ENCODE measurements at places on chromosomes 2 and 18. TPM values are rescaled to one million over a fixed set of nuclear protein-coding genes. Genes with fewer than 3 reads are reported as not detected.

- DNase-seq: no peak
Observed at GRCh38 chr2:241974096-241974495, 104.6 kb downstream of the RTP5 start.

GRCh38 chr18:23143815-23144261 lies 8.6 kb downstream of the CABLES1 start:
- no peak for DNase-seq

DNA sequence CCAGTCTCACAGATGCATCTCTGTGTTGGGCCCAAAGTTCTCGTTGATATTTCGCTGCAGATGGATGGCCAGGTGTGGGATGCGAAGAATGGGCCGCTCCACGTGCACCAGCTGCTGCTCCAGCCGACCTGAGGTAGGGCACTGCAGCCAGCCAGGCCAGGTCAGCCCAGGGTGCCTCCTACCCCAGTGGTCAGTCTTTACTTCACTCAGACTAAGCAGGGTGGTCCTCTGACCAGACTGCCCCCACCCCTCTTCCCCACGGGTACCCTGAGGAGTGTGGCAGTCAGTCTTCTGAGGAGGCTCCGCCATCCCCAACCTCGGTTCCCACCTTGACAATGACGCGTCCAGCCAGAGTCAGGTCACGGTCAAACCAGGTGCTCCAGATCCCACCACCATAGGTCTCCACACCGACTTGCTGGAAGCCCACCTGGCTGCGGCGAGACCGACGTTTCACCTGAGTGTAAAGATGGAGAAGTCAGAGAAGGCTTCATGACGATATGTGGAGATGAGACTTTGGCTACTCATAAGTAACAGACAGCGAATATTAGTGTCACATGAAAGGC lies 1.7 kb downstream of the DNPEP start:
- DNase-seq: no peak

DNA sequence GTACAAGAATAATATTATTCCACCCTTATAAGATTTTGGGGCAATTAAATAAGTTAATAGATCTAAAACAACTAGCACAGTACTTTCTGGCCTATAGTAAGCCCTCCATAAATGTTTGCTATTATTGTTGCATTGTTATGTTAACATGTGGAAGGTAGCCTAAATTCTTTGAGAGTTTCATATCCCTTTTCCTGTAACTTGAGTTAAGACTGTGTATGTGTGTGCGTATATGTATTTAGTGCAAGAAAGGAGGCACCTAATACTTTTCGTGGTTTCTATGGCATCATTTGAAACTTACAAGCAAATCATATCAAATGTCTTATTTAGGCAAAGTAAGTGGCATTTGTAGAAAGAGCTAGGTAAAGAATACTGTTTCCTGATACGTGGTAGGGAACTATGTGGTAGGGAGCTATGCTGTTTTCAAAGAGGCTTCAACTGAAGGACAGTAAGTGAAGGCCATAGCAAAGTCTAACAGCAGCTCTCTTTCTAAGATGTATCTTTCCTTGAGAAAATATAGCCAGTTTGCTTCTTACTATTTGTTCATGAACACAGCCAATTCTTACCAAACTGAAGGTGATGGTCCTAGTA lies 36.8 kb upstream of the C2orf74 start:
- no peak for DNase-seq

GRCh38 chr2:127455566-127456493 lies 37.6 kb downstream of the PROC start:
- DNase-seq: no peak

- no peak for DNase-seq
Observed at GRCh38 chr2:237616734-237617586, 10.4 kb upstream of the LRRFIP1 start.

DNA sequence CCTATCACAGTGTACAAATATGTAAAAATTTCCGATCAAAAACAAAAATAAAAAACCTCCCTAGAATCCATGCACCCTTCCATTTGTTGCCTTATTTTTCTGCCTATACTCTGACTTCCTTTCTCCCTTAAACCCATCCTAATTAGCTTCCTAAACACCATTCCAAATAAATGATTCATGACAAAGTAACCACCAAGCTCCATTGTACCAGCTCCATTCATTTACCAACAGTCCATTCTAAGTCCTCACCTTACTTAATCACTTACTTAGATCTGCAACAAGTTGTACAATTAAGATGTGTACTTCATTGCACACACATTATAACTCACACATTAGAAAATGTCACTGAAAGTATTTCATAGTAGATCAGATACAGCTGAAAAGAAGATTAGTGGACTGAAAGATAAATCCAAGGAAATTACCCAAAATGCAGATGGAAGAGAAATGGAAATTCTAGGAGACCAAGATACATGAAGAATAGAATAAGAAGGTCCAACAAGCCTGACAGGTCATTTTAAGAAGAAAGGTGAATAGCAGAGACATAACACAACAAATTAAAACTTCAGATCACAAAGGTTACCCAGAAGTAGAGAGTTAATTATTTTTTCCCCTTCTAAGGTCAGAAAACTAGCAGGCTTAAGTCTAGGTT lies 154.6 kb downstream of the DYM start:
- DNase-seq: no peak

DNA sequence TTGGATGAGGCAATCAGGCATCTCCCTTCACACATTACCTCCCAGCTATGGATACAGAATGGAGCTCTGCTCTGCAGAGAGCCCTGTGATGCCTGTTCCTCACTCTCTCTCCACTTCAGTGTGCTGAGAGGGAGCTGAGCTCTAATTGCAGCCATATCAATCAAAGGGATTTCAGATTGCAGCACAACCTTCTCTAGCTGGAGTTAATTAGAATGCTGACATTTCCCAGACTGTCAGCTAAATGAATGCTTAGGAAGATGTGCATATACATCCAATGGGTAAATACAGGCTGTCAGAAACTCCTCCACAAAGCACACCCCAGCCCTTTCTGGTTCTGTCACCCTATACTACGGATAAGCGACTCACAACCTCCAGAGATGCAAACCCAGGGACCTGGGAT lies 402.6 kb downstream of the EIPR1 start:
- no peak for DNase-seq

- no peak for DNase-seq
Observed at GRCh38 chr18:75784390-75784789, 356.9 kb upstream of the SMIM21 start.

DNA sequence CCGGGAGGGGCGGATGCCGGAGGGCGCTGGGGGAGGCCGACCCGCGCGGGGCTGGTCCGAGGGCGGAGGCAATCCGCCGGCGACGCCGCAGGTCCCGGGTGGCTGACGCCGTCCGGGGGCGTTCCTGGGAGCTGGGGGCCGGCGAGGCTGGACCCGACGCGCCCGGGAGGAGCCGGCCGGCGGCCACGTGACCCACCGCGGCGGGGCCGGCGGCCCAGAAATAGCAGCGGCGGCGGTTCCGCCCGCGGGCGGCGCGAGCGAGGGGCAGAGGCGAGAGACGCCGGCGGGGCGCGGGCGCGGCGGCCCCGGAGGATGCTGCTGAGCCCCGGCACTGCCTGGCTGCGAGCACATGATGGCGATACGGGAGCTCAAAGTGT lies at the start of gene RAB31:
Gene RAB31 (plus strand): TSS at position 245 of the 377 bp plus-strand sequence. CDS start 105 bp downstream, at position 350.
- DNase-seq: peak; percentile 77

DNA sequence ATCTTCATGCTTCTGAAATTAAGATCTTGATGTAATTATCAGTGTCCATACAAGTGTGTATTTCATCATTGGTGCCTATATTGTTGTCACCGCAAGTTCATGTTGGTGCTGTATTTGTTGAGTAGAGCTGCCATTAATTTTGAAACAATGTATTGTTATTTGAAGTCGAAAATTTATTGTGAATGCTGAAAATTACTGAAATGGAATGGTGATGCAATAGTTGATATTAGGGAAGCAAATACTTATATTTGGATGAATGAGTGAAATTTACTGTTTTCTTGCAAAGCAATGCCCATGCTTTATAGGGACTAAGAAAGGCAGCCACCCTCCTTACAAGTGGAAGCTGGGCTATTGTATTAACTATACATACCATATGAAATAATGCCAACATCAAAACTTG lies 41.6 kb downstream of the SERPINB8 start:
- DNase-seq: no peak

DNA sequence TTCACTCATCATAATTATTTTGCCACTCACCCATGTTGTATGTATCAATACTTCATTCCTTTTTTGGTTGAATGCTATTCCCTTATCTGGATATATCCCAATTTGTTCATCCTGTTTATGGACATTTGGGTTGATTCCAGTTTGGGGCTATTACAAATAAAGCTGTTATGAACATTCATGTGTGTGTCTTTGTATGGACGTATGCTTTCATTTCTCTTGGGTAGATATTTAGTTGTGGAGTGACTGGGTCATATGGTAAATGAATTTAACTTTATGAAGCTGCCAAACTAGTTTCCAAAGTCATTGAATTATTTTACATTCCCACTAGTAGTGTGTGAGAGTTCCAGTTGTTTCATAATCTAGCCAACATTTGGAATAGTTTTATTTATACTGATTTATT lies 2.7 kb downstream of the FAM228B start:
- no peak for DNase-seq

DNA sequence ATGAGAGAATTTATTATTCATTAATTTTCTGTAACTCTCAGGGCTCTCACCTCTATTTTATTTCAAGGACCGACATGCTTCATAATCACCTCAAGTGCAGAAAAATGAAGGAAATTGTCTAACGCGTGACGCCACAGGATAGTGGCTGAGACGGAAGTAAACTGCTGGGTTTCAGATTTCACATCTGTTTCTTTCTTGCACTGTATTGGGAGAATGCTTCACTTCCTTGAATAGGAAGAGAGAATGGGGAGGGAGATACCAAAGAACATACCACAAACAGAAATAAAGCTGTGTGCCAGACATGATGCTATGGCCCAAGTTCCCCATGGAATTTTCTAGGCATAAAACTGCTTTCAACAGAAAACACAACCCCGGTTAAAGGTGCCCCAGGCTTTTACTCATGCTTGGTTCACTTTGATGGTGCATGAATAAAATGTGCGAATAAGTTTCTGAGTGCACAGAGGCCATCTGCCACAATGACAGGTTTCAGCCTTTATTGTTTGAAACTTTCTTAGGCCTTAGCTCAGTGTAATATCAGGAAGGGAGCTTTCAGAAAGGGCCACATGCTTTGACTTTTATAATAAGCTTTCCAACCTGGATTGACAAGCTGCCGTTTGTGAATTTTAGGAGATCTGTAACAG lies 1116.4 kb downstream of the SOCS6 start:
- no peak for DNase-seq

- DNase-seq: no peak
Observed at GRCh38 chr2:136658201-136658600, 107.1 kb upstream of the THSD7B start.

DNA sequence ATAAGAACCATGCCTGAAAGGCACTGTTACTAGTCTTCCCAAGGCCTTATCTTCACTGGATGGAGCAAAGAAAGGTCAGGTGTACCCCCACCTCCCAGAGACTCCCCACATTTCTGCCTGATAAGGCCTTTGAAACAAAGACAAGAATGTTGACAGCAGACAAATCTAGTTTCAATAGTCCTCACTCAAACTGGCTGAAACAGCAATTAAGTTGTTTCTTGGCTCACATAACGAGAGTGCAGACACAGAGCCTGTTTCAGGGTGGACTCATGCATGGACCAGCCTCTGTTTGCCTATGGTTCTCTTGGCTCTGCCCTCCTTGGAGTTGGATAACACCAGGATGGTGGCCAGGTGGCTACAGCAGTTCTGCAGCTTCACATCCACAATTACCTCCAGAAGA lies 7.5 kb upstream of the CFAP221 start:
- DNase-seq: no peak

GRCh38 chr2:133504566-133505505 lies 63.4 kb downstream of the NCKAP5 start:
- no peak for DNase-seq

- DNase-seq: peak; percentile 95
Observed at GRCh38 chr18:49055754-49056172, 105.0 kb upstream of the SMAD7 start.

DNA sequence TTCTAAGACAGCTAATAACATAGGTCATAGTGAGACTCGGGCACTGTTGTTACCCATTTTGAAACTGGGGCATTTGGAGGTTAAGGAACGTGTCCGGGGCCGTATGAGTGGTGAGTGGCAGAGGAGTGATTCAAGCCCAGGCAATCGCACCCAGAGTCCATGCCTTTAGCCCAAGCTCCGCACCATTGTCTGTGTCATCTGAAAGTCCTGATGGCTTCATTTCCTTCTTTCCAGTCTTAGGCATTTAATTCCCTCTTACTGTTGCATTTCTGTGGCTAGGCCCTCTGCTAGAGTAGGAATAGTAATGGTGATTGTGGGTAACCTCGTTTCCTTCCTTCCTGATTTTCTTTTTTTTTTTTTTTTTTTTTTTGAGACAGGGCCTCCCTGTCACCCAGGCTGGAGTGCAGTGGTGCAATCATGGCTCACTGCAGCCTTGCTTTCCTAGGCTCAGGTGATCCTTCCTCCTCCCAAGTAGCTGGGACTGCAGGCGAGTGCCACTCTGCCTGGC lies 49.8 kb upstream of the ASB1 start:
- no peak for DNase-seq

DNA sequence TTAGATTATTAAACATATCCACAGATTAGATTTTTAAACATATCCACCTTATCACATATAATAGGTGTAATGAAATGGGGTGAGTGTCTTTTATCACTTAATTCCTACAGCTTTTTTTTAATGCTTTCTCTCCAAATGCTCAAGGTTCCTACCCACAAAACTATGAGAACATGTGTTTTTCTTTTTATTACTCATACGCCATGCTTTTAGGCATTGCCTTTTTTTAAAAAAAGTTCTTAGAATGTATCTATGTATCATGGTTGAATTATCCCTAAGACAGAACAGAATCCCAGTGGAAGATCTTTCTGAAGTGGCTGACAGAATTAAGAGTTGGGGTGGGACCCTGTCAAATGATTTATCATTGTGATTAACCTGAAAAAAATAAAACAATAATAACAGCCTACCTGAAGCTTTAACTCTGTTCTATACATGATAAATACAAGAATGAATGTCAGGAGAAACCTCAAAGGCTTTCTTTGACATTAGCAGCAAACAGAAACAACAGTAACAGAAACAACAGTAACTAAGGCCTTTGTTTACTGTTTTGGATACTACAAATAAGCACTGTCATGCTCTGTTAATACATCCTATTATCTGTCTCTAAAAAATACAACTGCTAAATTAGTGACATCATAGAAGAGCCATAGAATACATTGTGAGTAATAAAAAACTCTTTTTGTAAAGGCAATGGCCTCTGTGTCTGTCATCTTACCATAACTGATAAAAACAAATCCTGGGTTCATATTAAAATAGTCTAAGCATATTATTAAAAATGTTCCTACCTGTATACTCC lies 4.1 kb upstream of the ZNF397 start:
- no peak for DNase-seq

GRCh38 chr2:28621172-28622100 lies 125.6 kb downstream of the PLB1 start:
- peak; percentile 94 for DNase-seq

Gene DNER
- 17.6 TPM for total RNA-seq

Gene SANBR
- 3.2 TPM for total RNA-seq

Gene FBLN7
- 0.86 TPM for total RNA-seq

Gene RTP5
- not detected for total RNA-seq

Gene ALKAL2
- total RNA-seq: 1.1 TPM

Gene INHBB
- total RNA-seq: 0.74 TPM

All from right atrium auricular region (tissue), 2 donors.